Calu3 (cell line): ENCODE measurements at places on chromosomes 16 and 17.

GRCh38 chr17:82234211-82235055 is 5.6 kb downstream of the SLC16A3 start:
- peak; percentile 66 for DNase-seq

DNA sequence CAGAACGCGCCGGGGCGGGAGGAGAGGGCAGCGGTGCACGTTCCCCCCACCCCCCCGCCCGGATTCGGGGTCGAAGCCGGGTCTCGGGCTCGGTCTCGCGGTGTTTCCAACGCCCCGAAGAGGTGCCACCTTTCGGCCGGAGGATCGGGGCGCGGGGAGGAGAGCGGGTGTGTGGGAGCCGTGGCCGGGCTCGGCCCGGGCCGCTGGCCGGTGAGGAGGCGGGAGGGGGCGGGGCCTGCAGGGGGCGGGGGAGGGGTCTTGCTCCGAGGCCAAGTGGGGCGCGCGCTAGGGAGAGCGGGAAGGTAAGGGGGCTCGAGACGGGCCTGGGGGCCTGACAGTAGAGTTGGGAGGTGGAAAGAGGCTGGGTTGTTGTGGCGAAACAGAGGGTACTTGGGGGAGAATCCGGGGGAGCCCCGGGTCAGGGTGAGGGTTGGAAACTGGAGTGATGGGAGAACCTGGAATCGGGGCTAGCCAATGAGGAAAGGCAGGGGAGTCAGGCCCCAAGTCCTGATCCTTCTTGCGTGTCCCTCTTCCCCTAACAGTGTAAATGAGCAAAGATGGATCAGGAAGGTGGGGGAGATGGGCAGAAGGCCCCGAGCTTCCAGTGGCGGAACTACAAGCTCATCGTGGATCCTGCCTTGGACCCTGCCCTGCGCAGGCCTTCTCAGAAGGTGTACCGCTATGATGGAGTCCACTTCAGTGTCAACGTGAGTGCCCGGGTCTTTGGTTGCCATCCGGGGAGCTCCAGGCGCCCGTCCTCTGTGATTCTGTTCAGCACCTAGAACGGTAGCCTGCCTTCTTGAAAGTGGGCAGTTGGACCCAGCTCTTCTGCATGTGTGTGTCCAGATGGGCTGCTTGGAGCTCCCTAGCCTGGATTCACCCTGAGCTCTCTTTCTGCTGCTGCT is 873 bp downstream of the SETD1A start:
- DNase-seq: peak; percentile 76

DNA sequence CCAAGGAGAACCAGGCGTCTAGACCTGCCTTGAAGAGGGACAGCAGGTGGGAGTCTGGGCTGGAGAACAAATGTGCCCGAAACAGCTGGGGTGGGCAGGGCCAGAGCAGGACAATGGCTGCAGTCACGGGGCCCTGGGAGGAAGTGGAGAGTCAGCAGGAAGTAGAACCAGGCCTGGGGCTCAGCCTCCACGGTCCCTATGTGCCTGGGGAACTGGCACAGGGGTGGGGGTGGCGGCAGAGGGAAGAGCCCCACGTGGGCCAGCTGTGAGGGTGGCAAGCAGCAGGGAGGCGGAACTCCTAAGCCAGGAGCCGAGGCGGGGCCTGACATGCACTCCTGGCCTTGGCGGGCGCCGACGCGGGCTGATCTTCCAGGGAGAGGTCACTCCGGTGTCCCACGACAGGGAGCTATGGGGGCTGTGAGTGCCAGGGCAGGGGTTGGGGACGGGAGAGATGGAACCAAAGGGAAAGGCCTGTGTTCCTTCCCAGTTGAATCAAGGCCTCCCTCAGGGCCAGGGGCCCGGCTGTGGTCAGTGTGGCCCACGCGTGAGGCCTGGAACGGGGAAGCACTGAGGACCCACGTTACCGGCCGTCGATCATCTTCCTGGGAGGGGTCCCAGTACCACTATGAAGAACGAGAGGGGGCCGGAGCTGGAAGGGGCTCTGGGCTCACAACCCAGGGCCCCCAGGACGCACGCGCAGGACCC is 42.7 kb downstream of the TIMM22 start:
- DNase-seq: no peak

GRCh38 chr17:77704048-77704815 is 254.3 kb upstream of the TNRC6C start:
- DNase-seq: no peak

GRCh38 chr17:47776330-47777197 is 43.5 kb downstream of the TBX21 start:
- DNase-seq: peak; percentile 67

DNA sequence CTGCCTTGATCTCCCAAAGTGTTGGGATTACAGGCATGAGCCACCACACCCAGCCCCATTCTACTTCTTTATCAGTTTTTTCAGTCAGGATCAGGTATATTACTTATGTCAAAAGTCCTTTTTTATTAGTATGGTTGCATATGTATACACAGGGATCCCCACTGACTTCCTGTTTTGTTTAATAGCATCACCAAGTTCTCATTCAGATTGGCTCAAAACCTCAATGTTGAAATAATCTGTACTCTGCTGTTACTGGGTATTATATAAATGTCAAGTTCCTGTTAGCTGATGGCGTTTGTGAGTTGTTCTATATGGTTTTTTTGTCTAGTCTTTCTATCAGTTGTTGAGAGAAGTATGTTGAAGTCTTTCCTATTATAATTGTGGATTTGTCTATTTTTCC is 168.5 kb downstream of the BCAS3 start:
- DNase-seq: no peak

DNA sequence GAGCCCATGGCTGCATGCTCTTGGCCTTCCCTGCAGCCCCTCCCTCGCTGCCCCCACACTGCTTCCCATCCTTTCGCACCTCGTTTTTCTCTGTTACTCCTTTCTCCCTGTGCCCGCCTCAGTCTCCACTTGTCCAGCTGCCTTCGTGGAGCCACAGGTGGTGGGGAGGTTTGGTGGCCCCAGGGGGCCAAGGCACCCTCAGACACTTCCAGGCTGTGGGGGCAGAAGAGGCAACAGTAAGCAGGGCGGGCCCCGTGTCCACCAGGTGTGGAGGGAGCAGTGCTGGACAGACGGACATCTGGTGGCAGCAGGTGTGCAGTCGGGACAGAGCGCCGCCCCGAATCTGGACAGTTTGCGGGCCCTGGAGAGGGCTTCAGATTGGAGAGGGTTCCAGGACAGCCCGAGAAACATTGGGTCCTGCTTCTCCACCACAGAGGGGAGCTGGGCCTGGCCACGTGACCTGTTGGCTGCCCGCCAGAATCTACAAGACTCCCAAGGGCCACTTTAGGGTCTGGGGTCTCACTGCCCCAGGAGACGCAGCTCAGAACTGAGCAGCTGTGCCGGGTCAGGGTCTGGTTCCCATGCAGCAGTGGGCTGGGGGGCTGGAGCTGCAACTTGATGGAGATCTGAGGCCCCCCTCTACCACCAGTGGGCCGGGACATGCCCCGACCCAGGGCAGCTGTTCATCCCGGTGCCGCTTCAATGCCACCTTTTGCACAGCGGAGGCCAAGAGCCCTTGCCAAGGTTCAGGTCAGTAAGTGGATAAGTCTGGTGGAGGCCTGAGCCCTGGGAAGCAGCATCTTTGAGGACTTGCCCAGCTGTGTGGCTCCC is 22.8 kb downstream of the BAHCC1 start:
- no peak for DNase-seq

DNA sequence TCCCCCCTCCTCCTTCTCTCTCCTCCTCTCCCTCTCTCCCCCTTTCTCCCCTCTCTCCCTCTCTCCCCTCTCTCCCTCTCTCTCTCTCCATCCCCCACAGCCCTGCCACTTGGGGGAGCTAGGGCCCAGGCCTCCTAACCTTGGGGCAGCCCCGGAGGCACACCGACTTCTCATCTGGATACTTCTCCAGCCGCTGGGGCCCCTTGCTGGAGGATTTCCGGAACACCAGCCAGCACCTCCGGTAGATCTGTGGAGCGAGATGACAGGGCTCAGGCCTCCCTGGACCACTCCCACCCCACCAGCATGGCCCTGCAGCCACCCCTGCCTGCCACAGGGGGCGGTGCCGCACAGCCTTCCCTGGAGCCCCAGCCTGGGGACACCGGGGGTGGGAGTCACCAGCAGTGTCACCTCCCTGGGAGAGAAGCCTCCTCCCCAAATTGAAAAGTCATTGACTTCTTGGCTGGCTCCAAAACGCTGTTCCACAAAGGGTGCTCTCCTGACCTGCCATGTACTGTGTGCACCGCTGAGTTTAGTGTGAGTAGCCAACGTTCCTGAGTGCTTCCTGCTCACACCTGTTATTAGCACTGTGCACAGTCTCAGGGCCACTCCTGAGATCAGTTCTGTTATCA is 10.5 kb downstream of the DOK4 start:
- DNase-seq: peak; percentile 43

DNA sequence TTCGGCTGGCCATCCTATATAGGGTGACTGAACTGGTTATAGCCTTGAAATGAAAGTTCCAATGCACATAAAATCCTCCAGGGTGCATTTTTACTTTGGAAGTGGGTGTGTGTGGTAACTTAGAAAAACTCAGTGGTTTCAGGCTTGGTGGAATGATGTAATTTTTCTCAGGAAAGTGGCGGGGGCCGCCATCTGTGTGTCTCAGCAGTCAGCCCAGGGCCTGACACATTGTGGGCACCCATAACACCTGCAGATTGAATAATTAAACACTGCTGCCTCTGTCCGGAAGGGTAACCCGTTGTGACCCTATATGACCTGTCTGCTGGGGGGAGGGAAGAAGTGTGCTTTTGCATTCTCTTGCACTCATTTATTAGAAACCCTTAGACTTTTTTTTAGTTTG is 2.2 kb upstream of the PDP2 start:
- no peak for DNase-seq

DNA sequence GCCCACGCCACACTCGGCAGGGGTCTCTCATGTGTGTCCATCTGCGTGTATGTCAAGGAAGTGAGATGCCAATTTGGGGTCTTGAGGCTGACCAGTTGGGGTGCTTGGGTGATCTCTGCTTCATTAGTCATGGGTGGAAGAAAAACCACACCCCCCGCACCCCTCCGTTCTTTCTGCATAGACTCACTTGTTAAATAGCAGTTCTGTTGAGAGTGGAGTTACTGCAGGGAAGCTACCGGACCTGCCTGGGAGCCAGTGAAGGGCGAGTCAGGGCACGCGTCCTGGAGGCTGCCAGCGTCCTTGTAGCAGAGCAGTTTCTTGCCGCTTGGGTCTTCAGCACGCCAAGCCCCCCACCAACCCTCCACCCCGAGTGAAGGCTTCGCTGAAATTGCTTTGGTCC is 8.5 kb downstream of the SNN start:
- DNase-seq: no peak
